EH (cell line): ENCODE measurements at places on chromosomes 1 and 21.

DNA sequence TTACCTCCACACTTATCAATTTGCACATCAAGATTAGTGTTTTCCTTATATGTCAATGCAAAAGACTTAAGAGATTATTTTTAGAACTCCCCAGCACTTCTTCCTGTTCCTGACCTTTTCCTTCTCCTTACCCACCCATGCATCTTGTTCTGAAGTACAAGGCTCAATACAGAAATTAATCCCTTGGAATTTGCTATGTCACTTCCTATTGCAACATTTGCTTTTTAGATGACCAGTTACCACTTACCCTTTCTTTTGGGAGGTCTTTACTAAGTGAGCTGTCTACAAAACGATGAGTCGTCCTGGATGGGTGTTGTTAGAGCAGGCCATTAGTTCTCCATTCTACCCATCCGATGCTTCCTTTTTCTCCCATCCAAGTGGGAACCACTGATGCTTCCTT, 221.2 kb downstream of the FMN2 start:
- DNase-seq = peak; percentile 97

- DNase-seq = no peak
These were observed 5.3 kb downstream of the PTTG1IP start for GRCh38 chr21:44867999-44868700.

- peak; percentile 32 for DNase-seq
These were observed 914 bp downstream of the ZNF326 start for GRCh38 chr1:89995598-89996449.

DNA sequence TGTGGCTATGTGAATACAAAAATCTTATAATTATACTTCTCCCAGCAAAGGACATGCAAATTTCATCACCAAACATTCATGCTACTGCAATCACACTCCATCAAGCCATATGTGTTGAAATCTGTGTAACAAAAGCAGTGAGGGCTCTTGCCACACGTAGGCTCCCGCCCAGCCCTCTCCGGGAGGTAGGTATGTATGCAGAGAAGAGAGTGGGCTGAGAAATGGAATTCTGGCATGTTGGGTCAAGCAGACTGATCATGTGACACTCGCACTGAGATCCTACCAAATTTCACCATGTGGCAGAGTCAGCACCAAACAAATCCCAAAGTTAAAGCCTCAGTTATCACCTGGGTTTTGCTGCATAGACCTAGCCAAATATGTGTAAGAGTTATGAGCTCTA, 49.7 kb downstream of the APP start:
- DNase-seq = no peak

- DNase-seq = peak; percentile 54
These were observed 26.3 kb upstream of the TINAGL1 start for GRCh38 chr1:31549809-31550620.
